ENCODE measurements at places on chromosomes 2 and 18. TPM values are rescaled to one million over a fixed set of nuclear protein-coding genes. Genes with fewer than 3 reads are reported as not detected.
A peak's percentile ranks its signal among the peaks of the same experiment; 100 is the strongest.

- no peak for DNase-seq
- H3K27ac ChIP-seq: no peak overlapping the region
- H3K27me3 ChIP-seq: peaks cover 2% of the 10 kb centered on the region
- H3K4me3 ChIP-seq: no peak overlapping the region
- peaks cover 14% of the 10 kb centered on the region for H3K4me1 ChIP-seq
- peaks cover 3% of the 10 kb centered on the region for H3K36me3 ChIP-seq
These were observed 128.7 kb downstream of the RNF144A start for GRCh38 chr2:7045601-7046590.

ABCB11 gene
- not detected for total RNA-seq

GRCh38 chr2:3703757-3704355, 481 bp downstream of the DCDC2C start:
- peaks cover 4% of the 10 kb centered on the region for H3K36me3 ChIP-seq
- H3K4me3 ChIP-seq: no peak overlapping the region
- no peak for DNase-seq
- no peak overlapping the region for H3K27ac ChIP-seq

- H3K27ac ChIP-seq: no peak overlapping the region
- H3K4me3 ChIP-seq: no peak overlapping the region
- H3K36me3 ChIP-seq: peaks cover 3% of the 10 kb centered on the region
These were observed 92.9 kb downstream of the TGOLN2 start for GRCh38 chr2:85234868-85235267.

DNA sequence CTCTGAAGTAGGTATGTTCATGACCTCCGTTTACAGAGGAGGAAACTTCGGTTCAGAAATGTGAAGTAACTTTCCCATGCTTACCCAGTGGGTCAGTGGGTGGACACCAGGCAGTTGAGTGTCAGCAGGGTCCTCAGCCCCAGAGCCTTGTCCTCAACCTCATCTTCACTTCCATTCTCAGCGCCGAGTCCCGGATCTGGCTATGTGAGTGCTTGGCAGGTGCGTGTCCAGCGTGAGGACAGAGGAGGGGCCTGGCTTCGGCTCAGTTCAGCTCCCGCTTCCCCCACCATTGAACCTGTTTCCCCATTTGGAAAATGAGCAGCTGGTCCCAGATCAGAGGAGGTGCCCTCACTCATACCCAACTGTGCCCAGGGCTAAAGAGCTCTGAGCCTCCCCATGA, 267.6 kb downstream of the ATAD2B start:
- no peak overlapping the region for H3K27ac ChIP-seq
- peaks cover 2% of the 10 kb centered on the region for H3K36me3 ChIP-seq
- no peak overlapping the region for H3K4me3 ChIP-seq
- no peaks in the 10 kb centered on the region for H3K4me1 ChIP-seq
- H3K27me3 ChIP-seq: no peaks in the 10 kb centered on the region

- H3K36me3 ChIP-seq: no peaks in the 10 kb centered on the region
- H3K27ac ChIP-seq: no peak overlapping the region
- H3K4me3 ChIP-seq: no peak overlapping the region
- no peaks in the 10 kb centered on the region for H3K27me3 ChIP-seq
These were observed 27.3 kb downstream of the SESTD1 start for GRCh38 chr2:179237209-179237946.

GRCh38 chr2:24850944-24851343, 57.7 kb downstream of the CENPO start:
- H3K27ac ChIP-seq: no peak overlapping the region
- no peaks in the 10 kb centered on the region for H3K27me3 ChIP-seq
- peak; percentile 28 for DNase-seq
- H3K4me1 ChIP-seq: peaks cover 32% of the 10 kb centered on the region
- no peaks in the 10 kb centered on the region for H3K36me3 ChIP-seq

GRCh38 chr18:48566589-48566988, 27.8 kb downstream of the CTIF start:
- peaks cover 7% of the 10 kb centered on the region for H3K36me3 ChIP-seq
- no peak for DNase-seq
- peaks cover 92% of the 10 kb centered on the region for H3K4me1 ChIP-seq
- H3K27ac ChIP-seq: no peak overlapping the region
- H3K4me3 ChIP-seq: no peak overlapping the region
- no peaks in the 10 kb centered on the region for H3K27me3 ChIP-seq

TTC21B gene
- total RNA-seq: 15.8 TPM

- no peak for DNase-seq
- H3K4me1 ChIP-seq: no peaks in the 10 kb centered on the region
These were observed 40.7 kb downstream of the RBM45 start for GRCh38 chr2:178152977-178153376.

DNA sequence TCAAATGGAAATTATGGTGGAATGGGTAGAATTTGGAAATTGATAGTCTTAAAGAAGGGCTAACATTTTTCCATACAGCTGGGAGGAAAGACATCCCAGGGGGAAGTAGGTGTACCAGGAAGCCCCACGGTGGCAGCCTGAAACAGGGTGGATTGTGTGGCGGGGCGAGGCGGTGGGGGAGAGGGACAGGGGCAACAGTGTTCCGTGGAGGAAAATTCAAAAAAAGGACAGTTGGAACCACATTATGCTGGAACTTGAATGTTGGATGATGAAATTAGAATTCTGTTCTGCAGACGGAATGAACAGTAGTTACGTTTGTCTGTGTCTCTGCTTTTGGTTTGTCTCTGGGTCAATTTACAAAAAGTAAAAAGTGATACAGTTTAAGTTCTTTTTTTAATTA, 10.6 kb upstream of the CIB4 start:
- no peak overlapping the region for H3K27ac ChIP-seq
- H3K27me3 ChIP-seq: peaks cover 18% of the 10 kb centered on the region
- peak; percentile 19 for DNase-seq
- H3K36me3 ChIP-seq: no peaks in the 10 kb centered on the region
- H3K4me3 ChIP-seq: no peak overlapping the region

DNA sequence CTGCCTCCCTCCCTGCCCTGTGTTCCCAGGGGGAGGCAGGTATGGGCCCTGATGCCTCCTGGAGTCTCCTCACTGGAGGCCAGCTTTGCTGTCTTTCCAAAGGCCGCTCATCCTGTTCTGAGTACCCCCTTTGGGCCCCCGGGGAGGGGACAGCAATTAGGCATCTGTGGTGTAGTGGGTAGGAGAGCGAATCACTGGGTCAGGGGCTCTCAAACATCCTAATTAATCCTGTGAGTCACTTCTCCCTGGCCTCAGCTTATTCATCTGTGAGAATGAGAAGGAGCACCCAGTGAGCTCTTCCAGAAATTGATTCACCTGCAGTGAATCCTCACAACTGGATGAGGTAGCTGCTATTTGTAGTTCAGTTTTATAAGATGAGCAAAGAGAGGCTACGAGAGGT, 16.4 kb downstream of the TET3 start:
- DNase-seq: peak; percentile 37
- H3K27me3 ChIP-seq: no peaks in the 10 kb centered on the region
- H3K27ac ChIP-seq: no peak overlapping the region
- H3K36me3 ChIP-seq: peaks cover 2% of the 10 kb centered on the region
- no peak overlapping the region for H3K4me3 ChIP-seq

DNA sequence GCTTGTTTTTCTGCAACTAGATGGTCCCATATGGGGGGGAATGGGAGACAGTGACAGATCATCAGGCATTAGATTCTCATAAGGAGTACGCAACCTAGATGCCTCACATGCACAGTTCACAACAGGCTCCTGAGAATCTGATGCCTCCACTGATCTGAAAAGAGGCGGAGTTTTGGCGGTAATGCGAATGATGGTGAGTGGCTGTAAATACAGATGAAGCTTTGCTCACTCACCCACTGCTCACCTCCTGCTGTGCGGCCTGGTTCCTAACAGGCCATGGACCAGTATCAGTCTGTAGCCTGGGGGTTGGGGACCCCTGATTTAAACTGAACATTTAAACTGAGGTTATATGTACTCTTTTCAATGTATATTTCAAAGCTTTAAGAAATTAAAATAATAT, 40.7 kb downstream of the SOS1 start:
- no peak overlapping the region for H3K27ac ChIP-seq
- no peaks in the 10 kb centered on the region for H3K27me3 ChIP-seq
- DNase-seq: no peak
- H3K36me3 ChIP-seq: no peaks in the 10 kb centered on the region
